Testis (tissue), 5 donors: ENCODE measurements at places on chromosomes 6 and 20. TPM values are rescaled to one million over a fixed set of nuclear protein-coding genes. Genes with fewer than 3 reads are reported as not detected.

DNA sequence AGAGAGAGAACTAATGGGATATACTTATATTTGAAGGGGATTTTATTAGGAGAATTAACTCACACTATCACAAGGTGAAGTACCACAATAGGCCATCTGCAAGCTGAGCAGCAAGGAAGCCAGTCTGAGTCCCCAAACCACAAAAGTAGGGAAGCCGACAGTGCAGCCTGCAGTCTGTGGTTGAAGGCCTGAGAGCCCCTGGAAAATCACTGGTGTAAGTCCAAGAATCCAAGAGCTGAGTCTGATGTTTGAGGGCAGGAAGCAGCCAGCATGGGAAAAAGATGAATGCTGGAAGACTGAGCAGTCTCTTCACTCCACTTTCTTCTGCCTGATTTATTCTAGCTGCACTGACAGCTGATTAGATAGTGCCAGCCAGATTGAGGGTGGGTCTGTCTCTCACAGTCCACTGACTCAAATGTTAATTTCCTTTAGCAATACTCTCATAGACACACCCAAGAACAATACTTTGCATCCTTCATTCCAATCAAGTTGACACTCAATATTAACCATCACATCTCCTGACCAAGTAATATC, 823.9 kb downstream of the PHF3 start:
- no peak overlapping the region for H3K27ac ChIP-seq
- no peaks in the 10 kb centered on the region for H3K4me1 ChIP-seq
- DNase-seq: no peak
- no peaks in the 10 kb centered on the region for H3K36me3 ChIP-seq

GRCh38 chr20:31712112-31712553, 10.5 kb downstream of the BCL2L1 start:
- peak overlapping the region; percentile 99 for H3K27ac ChIP-seq
- H3K4me3 ChIP-seq: no peak overlapping the region
- H3K27me3 ChIP-seq: no peaks in the 10 kb centered on the region
- no peaks in the 10 kb centered on the region for H3K36me3 ChIP-seq
- peaks cover 67% of the 10 kb centered on the region for H3K4me1 ChIP-seq
- DNase-seq: peak; percentile 48

Gene SUMO4
- total RNA-seq: 4.6 TPM

DNA sequence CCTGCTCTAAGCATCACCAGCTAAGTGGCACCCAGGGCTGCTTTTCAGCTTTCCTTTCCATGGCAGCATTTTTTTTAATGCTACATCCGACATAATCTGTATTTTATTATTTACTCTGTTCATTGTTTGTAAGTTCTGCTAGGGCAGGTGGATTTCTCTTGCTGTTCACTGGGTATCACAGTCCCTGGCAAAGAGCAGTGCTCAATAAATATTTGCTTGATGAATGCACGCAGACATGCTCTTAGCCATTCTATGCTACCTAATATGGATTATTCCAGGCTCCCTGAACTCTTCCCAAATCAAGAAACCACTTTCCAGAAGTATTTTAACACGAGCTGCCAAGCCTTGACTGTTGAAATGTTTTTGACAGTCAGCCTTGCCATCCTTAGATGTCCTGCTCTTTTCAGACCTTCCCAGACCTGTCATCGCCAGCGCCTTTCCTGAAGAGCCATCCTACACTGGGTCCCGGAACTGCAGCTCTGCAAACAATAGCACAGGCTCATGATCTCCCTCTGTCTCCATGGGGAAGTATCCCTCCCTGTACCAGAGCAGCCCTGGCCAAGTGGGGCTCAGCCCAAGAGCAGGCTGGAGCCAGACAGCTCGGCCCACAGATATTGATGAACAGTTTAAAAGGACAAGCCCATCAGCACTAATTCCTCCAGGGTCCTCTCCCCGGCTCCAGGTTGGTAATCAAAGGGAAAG, 136.5 kb upstream of the CDH4 start:
- H3K27me3 ChIP-seq: no peaks in the 10 kb centered on the region
- no peaks in the 10 kb centered on the region for H3K4me1 ChIP-seq
- DNase-seq: no peak
- no peak overlapping the region for H3K4me3 ChIP-seq
- H3K36me3 ChIP-seq: no peaks in the 10 kb centered on the region

DNA sequence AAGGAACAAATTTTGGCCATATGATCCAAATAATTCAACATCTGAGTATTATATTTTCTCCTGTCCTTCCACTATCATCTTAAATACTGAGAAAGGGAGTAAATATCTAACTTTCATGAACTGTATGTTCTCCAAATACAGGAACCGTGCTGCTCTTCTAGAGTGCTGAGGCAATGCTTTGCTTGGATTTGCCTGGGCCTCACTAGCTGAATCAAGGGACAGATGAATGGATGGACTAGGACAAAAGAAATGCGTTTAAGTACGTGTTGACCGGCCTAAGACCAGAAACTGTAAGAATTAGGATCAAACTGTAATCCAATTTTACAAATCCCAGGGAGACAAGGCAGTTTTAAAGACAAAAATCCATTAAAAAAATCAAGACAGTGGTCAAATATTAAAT, 362.4 kb upstream of the RUNX2 start:
- no peak overlapping the region for H3K27ac ChIP-seq
- no peaks in the 10 kb centered on the region for H3K4me1 ChIP-seq
- no peak overlapping the region for H3K4me3 ChIP-seq
- DNase-seq: no peak

Gene SEL1L2
- 10.0 TPM for total RNA-seq

DNA sequence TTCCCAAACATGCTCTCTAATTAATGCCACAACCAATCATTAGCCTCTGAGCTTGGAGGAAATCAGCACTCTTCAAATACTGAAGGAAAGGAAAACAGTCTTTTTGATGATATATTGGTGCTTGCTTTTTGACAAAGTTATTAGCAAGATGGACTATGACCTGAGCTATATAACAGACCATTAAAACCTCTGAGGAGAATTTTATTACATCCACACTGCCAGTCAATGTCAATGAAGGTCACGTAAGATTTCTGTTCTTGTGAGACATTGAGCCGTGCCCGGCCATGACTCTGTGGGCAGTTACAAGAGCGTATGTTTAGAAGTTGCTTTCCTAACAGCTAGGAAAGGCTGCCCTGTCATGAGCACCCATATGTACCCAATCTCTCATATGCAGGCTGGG, 659.0 kb downstream of the UTRN start:
- H3K4me3 ChIP-seq: no peak overlapping the region
- no peak for DNase-seq
- no peaks in the 10 kb centered on the region for H3K27me3 ChIP-seq
- H3K4me1 ChIP-seq: no peaks in the 10 kb centered on the region
- no peak overlapping the region for H3K27ac ChIP-seq
- H3K36me3 ChIP-seq: no peaks in the 10 kb centered on the region

Gene HLA-DPA1
- 48.9 TPM for total RNA-seq

Gene HLA-DQB1
- 1.7 TPM for total RNA-seq

Gene TAGAP
- 4.5 TPM for total RNA-seq

DNA sequence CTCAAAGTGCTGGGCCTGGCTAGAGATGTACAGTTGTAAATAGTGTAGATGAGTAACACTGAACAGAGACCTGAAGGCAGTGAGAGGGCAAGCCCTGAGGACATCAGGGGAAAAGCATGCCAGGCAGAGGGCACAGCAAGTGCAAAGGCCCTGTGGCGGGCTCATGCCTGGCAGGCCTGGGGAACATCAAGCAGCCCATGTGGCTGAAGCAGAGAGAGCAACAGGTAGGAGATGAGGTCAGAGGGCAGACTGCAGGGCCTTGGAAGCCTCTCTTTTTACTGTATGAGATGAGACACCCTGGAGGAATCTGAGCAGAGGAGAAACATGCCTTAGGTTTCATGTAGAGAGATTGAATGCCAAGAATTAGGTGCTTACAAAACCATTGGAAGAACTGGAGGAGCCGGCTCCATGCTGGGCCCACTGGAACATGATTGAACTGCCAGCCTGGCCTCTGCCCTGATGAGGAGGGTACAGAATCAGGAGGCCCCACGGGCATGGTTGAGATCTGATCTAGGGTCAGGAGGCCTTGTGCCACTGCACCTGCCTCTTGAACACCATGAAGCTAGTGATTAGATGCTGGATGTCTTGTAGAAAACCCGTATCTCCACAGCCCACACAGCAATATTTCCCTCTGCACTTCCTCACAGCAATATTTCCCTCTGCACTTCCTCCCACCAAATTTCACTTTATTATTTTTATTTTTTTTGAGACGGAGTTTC, 5.9 kb upstream of the HMGA1 start:
- no peaks in the 10 kb centered on the region for H3K4me1 ChIP-seq
- H3K27ac ChIP-seq: no peak overlapping the region
- H3K4me3 ChIP-seq: no peak overlapping the region
- no peak for DNase-seq
- H3K27me3 ChIP-seq: no peaks in the 10 kb centered on the region

- no peaks in the 10 kb centered on the region for H3K4me1 ChIP-seq
- H3K27ac ChIP-seq: no peak overlapping the region
- no peak for DNase-seq
- no peaks in the 10 kb centered on the region for H3K36me3 ChIP-seq
- no peaks in the 10 kb centered on the region for H3K27me3 ChIP-seq
These were observed 24.1 kb upstream of the HINT3 start for GRCh38 chr6:125932451-125932795.

Gene MRAP2
- total RNA-seq: 3.2 TPM

GRCh38 chr6:128601060-128601459, 80.7 kb upstream of the PTPRK start:
- no peaks in the 10 kb centered on the region for H3K36me3 ChIP-seq
- H3K27ac ChIP-seq: no peak overlapping the region
- DNase-seq: no peak
- H3K27me3 ChIP-seq: no peaks in the 10 kb centered on the region

DNA sequence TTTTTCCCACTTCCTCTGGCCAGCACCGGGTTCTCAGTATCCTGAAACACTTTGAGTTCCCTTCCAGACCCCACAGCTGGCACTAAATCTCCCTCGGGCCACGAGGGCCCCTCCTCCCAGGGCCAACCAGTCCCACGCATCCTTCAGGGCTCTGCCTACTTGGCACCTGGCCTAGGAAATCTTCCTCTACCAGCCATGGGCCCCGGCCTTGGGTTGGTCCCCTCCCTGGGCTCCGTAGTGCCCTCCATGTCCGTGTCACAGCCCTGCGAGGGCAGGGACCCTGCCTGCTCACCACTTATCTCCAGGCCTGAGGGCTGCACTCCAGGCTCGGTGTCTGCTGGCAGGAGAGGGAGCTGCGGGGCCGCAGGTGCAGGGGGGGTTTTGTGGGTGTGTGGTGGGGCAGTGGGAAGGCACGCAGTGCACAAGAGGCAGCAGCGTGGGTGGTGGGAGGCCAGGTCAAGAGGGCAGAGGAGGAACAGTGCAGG, 48.8 kb upstream of the CDH22 start:
- H3K27me3 ChIP-seq: no peaks in the 10 kb centered on the region
- no peaks in the 10 kb centered on the region for H3K36me3 ChIP-seq
- DNase-seq: peak; percentile 87
- H3K27ac ChIP-seq: peak overlapping the region; percentile 69
- no peak overlapping the region for H3K4me3 ChIP-seq

DNA sequence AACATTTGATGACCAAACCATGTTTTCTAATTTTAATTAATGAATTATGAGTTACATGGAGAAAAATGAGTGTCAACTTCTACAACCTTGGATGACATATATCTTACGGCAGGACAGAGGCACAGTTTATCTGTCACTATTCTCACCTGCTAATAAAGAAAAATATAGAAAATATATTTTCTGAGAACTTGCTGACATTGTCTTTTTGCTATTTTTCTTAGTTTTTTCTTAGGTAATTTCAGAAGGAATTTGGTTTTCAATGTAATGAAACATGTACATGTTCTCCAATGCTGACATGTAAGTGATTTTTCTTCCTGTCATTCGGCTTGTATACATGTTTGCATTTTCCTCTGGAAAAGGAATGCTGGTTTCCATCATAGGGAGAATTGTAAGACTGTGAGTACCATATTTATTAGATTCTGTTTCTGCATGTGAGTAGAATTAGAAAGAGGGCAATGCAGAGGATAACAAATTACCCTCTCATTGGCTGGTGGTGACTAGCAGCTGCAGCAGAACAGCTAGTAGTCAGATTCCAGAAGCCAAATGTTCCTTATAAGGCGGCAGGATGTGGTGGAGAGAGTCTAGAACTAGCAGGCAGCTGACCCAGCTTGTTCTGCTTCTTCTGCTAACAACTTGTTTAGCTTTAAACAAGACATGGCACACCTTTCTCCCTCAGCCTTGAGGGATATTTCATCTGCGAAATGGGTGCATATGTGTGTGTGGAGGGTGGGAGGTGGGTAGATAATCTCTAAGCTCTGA, 132.8 kb upstream of the SPACA1 start:
- H3K27me3 ChIP-seq: no peaks in the 10 kb centered on the region
- H3K27ac ChIP-seq: no peak overlapping the region
- no peak for DNase-seq
- no peak overlapping the region for H3K4me3 ChIP-seq

DNA sequence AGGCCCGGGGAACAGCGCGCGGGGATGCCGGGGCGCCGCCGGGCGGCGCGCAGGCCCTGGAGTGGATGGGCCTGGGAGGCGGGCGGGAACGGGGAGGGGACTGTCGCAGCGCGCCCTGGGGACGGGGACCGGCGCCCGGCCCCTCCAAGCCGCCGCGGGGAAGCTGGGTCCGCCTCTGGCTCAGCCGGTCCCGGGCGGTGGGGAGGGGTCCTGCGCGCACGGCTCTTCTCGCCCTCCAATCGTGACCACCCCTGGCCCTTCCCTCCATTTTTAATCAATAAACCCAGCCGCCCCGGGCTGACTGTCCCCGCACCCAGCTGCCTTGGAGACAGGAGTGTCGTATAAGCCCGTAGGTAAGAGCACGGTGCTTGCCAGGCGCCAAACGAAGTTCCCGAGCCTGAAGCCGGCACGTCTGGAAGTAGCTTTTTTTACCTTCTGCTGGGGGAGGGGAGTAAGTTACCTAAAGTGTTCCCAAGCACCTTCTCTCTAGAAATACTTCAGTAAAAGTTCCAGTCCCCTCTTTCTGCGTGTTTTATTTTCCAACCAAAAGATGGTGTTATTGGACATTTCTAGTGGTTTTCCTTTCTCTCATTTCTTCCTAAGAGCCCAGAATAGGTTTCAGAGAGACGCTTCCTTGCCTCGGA, 780 bp upstream of the TAF4 start:
- H3K27me3 ChIP-seq: no peaks in the 10 kb centered on the region
- peak overlapping the region; percentile 86 for H3K27ac ChIP-seq
- H3K4me3 ChIP-seq: peak overlapping the region; percentile 73
- peak; percentile 40 for DNase-seq
- H3K4me1 ChIP-seq: peaks cover 34% of the 10 kb centered on the region

DNA sequence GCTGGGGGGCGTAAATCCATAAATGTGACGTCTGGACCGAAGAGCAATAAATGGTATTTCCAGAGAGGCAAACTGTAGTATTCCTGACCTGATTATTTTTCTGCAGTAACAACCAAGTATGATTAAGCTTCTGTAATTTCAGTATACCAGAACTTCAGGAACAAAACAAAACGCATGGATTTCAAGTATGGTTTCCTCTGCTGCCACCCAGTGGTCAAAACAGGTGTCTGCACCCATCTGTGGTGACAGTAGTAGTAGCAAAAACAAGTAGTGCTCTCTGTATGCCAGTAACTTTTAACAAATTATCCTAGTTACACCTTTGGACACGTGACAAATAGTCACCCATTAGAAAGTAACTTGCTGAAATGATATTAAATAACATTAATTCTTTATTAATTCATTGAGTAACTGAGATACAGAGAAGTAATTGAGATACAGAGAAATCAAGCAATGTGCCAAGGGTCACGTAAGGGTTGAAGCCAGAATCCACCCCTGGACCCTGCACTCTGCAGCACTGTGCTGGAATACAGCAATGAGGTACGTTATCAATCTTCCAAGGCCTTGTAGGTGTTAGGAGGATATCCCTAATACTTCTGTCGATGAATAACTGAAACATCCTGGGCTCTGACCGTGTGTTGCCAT, 7.9 kb downstream of the CALHM4 start:
- H3K4me3 ChIP-seq: no peak overlapping the region
- peaks cover 3% of the 10 kb centered on the region for H3K4me1 ChIP-seq
- H3K36me3 ChIP-seq: no peaks in the 10 kb centered on the region
- no peak overlapping the region for H3K27ac ChIP-seq
- H3K27me3 ChIP-seq: no peaks in the 10 kb centered on the region
